ENCODE measurements at places on chromosomes 12 and 14.

GRCh38 chr12:3200032-3200617, 122.9 kb downstream of the TSPAN9 start:
- H3K36me3 ChIP-seq = no peaks in the 10 kb centered on the region
- peaks cover 19% of the 10 kb centered on the region for H3K27me3 ChIP-seq
- peaks cover 11% of the 10 kb centered on the region for H3K4me1 ChIP-seq
- peak overlapping the region; percentile 89 for H3K4me3 ChIP-seq
- DNase-seq = peak; percentile 35

GRCh38 chr12:109795023-109795422, 38.2 kb downstream of the TRPV4 start:
- H3K4me3 ChIP-seq = no peak overlapping the region
- peaks cover 8% of the 10 kb centered on the region for H3K4me1 ChIP-seq
- no peak overlapping the region for H3K27ac ChIP-seq
- H3K36me3 ChIP-seq = no peaks in the 10 kb centered on the region
- peaks cover 11% of the 10 kb centered on the region for H3K27me3 ChIP-seq

GRCh38 chr14:80403036-80403435, 191.7 kb upstream of the DIO2 start:
- H3K4me1 ChIP-seq = no peaks in the 10 kb centered on the region
- no peak overlapping the region for H3K27ac ChIP-seq
- H3K27me3 ChIP-seq = peaks cover 1% of the 10 kb centered on the region
- H3K36me3 ChIP-seq = peaks cover 3% of the 10 kb centered on the region
- DNase-seq = no peak

DNA sequence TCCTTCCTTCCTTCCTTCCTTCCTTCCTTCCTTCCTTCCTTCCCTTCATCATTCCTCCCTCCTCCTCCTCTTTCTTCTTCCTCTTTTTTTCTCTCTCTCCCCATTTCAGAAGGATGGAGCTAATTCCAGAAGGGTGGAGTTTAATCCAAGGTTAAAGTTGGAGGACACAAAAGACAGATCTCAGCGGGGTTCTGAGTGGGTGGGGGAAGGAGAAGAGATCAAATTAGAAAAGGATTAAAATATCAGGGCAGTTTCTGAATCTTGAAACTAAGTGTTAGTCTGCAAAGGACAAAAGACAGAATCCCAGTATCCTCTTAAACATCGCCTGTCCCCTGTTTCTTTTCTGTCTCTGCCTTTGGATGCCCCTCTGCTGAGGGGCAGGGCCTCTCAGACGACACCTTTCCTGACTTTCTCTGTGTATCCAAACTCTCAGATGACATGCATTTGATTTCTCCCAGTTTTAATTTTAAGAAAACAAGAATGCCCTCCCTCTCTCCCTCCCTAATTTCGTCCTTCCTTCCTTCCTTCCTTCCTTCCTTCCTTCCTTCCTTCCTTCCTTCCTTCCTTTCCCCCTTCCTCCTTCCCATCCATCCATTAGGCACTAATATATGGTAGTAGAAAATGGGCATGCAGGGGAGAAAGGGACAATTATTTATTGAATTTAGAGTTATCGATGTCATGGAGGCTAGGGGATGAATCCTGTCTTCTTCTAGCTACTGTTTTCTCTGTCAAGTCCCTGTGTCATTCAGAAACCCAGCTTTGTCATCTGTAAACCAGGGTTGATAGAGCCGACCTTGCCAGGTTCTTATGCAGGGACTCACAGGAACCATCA, 269.1 kb downstream of the VRK1 start:
- peaks cover 5% of the 10 kb centered on the region for H3K4me1 ChIP-seq
- no peaks in the 10 kb centered on the region for H3K27me3 ChIP-seq
- DNase-seq = no peak
- H3K4me3 ChIP-seq = no peak overlapping the region

- peaks cover 16% of the 10 kb centered on the region for H3K27me3 ChIP-seq
- H3K27ac ChIP-seq = no peak overlapping the region
- no peaks in the 10 kb centered on the region for H3K36me3 ChIP-seq
- H3K4me1 ChIP-seq = peaks cover 3% of the 10 kb centered on the region
- no peak overlapping the region for H3K4me3 ChIP-seq
- DNase-seq = no peak
Observed at GRCh38 chr12:113772505-113773030, 193.6 kb downstream of the RBM19 start.

DNA sequence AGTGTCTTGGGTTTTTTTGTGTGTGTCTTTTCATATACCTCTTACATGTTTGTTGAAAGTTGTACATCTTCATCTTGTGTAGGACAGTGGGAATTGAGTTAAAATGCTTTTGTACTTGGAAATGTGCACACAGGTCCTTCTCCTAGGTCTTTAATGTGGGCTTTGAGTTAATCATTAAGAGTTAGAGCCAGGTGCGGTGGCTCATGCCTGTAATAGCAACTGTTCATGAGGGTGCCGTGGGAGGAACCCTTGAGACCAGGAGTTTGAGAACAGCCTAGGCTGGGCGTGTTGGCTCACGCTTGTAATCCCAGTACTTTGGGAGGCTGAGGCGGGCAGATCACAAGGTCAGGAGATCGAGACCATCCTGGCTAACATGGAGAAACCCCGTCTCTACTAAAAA, 13.9 kb downstream of the CLECL1 start:
- H3K4me3 ChIP-seq = no peak overlapping the region
- no peak overlapping the region for H3K27ac ChIP-seq
- H3K27me3 ChIP-seq = peaks cover 22% of the 10 kb centered on the region
- H3K36me3 ChIP-seq = no peaks in the 10 kb centered on the region
- no peak for DNase-seq
- H3K4me1 ChIP-seq = peaks cover 9% of the 10 kb centered on the region

- 0 out of 2 replicates have a peak, but pooled peaks cover 5% of the 10 kb centered on the region for H3K36me3 ChIP-seq
- peaks cover 24% of the 10 kb centered on the region for H3K27me3 ChIP-seq
- DNase-seq = no peak
- H3K27ac ChIP-seq = no peak overlapping the region
- peaks cover 12% of the 10 kb centered on the region for H3K4me1 ChIP-seq
Observed at GRCh38 chr12:2017546-2018337, 13.5 kb upstream of the DCP1B start.

DNA sequence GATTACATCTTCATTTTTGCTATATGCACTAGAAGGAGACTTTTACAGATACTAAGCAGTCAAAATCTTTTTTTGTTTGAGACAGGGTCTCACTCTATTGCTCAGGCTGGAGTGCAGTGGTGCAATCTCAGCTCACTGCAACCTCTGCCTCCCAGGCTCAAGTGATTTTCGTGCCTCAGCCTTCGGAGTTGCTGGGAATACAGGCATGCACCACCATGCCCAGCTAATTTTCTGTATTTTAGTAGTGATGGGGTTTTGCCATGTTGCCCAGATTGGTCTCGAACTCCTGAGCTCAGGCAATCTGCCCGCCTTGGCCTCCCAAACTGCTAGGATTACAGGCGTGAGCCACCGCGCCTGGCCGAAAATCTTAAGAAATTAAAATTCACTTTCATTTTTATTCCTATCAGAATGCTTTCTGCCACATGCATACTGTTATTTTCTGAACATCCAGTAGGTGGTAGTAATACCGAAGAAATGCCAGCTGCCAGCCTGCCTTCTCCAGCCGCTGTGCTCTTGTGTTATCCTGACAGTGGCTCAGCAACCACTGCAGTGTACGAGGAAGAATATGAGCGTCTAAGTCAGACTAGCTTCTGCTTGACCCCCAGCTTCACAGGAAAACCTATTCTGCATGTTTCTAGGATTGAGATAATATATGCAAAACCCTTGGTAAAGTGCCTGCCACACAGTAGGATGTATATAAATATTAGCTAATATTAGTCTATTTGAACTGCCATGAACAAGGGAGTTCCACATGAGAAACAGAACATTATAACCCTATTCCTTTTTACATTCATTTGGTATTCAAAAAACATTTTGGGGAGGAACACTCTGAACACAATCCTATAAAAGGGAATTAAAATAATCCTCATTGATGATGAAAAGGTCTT, 54.2 kb downstream of the RPAP3 start:
- no peak overlapping the region for H3K4me3 ChIP-seq
- DNase-seq = peak; percentile 49
- H3K36me3 ChIP-seq = 0 out of 2 replicates have a peak, but pooled peaks cover 4% of the 10 kb centered on the region
- peaks cover 2% of the 10 kb centered on the region for H3K27me3 ChIP-seq

- H3K4me1 ChIP-seq = no peaks in the 10 kb centered on the region
- no peak overlapping the region for H3K4me3 ChIP-seq
- no peak for DNase-seq
- H3K27me3 ChIP-seq = peaks cover 1% of the 10 kb centered on the region
- H3K27ac ChIP-seq = no peak overlapping the region
Observed at GRCh38 chr14:32545506-32546210, 216.6 kb downstream of the AKAP6 start.

DNA sequence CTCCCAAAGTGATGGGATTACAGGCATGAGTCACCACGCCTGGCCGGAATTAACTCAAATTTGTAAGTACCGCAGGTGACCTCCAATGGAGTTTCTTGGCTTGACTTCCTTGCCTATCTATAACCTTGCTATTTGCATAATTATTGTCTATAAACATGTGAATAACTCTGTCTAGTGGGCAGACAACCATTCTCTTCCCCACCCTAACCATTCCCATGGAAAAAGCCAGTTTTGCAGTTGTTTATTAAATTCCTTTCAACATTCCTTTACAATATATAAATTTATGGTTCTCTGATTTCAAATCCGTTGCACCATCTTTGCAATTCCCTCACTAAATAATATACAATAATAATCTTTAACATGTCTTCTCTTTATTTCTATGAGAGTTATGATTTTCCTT, 61.0 kb upstream of the ZDHHC17 start:
- no peak for DNase-seq
- no peak overlapping the region for H3K4me3 ChIP-seq
- peaks cover 53% of the 10 kb centered on the region for H3K4me1 ChIP-seq
- no peak overlapping the region for H3K27ac ChIP-seq

GRCh38 chr14:94801225-94801624, 31.3 kb upstream of the GSC start:
- no peaks in the 10 kb centered on the region for H3K27me3 ChIP-seq
- H3K4me1 ChIP-seq = no peaks in the 10 kb centered on the region
- no peaks in the 10 kb centered on the region for H3K36me3 ChIP-seq
- no peak for DNase-seq

GRCh38 chr14:42965512-42965911, 1358.8 kb downstream of the LRFN5 start:
- no peaks in the 10 kb centered on the region for H3K27me3 ChIP-seq
- no peak overlapping the region for H3K27ac ChIP-seq
- H3K36me3 ChIP-seq = no peaks in the 10 kb centered on the region
- no peak overlapping the region for H3K4me3 ChIP-seq
- H3K4me1 ChIP-seq = no peaks in the 10 kb centered on the region

DNA sequence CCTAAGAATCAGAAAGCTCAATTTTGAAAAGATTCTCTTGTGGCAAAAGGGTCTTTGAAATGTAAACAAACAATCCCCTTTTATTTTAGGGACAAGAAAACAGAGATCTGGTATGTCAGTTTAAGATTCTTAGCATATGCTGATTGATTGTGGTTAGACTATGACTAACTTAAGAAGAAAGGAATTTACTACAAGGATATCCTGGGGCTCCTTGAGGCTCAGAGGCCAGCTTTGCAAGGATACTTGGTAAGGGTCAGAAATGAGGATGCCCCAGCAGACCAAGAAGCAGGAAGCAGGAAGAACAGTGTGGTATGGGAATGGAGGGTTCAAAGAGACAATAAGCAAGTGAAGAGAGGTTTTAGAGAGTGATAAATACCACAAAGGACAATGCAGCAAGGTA, 474.6 kb downstream of the ETNK1 start:
- H3K4me1 ChIP-seq = no peaks in the 10 kb centered on the region
- H3K36me3 ChIP-seq = no peaks in the 10 kb centered on the region
- H3K27ac ChIP-seq = no peak overlapping the region
- H3K4me3 ChIP-seq = no peak overlapping the region
- peaks cover 1% of the 10 kb centered on the region for H3K27me3 ChIP-seq
- DNase-seq = no peak

DNA sequence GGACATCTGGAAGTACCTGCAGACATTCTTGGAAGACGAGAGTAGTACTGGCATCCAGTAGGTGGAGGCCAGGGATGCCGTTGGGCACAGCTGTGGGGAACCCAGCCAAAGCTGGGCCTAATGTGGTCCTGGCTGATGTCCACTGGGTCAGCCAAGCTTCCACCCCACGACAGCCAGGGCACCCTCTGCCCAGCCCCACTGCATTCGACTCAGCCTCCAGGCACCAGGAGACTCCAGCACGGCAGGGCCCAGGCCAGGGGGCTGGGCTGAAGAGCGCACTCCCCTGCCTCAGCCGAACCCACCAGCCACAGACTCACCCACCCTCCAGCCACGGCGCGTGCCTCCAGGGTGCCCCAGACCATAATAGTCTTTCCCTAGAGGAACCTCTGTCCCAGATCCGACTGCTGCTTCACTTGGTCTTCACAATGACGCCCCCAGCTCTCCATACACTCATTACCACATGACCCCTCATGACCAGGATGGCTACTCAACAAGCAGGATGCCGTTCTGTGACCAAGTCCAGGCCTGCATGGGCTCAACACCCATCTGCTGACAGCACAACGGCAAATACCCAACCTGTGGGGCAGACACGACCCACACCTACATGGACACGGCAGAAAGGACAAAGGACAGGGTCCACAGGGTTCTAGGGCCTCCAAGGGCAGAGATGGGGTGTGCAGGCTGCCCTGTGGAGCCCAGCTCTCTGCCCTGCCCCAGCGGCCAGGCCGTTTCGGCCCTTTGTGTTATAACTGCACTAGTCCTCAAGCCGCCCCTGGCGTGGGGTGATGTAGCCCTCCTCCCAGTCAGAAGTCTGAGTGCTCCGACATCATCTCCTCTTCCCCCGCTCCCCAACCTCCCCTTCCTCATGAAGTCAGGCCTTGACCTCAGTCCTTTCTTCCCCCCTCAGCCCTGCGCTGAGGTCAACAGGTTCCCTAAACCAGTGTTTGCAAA, 22.8 kb downstream of the ITPK1 start:
- DNase-seq = no peak
- peaks cover 5% of the 10 kb centered on the region for H3K36me3 ChIP-seq
- no peaks in the 10 kb centered on the region for H3K27me3 ChIP-seq
- H3K27ac ChIP-seq = no peak overlapping the region
- no peak overlapping the region for H3K4me3 ChIP-seq
- H3K4me1 ChIP-seq = peaks cover 9% of the 10 kb centered on the region

- H3K27me3 ChIP-seq = no peaks in the 10 kb centered on the region
- no peak overlapping the region for H3K27ac ChIP-seq
- DNase-seq = no peak
- no peak overlapping the region for H3K4me3 ChIP-seq
- H3K4me1 ChIP-seq = peaks cover 21% of the 10 kb centered on the region
Observed at GRCh38 chr12:26732005-26732908, 100.7 kb downstream of the ITPR2 start.

GRCh38 chr12:114924946-114925475, 241.0 kb upstream of the TBX3 start:
- no peak for DNase-seq
- H3K27ac ChIP-seq = no peak overlapping the region
- H3K4me1 ChIP-seq = peaks cover 27% of the 10 kb centered on the region
- H3K27me3 ChIP-seq = no peaks in the 10 kb centered on the region
- H3K4me3 ChIP-seq = no peak overlapping the region

DNA sequence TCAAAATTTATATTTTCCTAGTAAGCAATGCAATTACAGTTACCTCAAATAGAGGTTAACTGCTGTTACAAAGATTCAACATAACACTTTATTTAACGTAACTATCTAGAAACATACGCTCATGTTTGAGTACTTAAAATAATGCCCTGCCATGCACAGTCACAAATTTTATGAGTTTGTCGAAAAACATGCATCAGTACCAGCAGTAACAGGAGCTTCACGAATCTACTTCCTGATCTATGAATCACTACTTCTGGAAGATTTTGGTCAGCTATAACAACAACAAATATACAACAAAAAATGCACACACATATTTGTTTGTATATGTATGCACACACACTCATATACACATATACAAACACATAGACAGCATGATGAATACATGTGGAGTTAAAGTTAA, 881.8 kb downstream of the FSCB start:
- H3K4me1 ChIP-seq = no peaks in the 10 kb centered on the region
- H3K4me3 ChIP-seq = no peak overlapping the region
- peaks cover 2% of the 10 kb centered on the region for H3K27me3 ChIP-seq
- no peak overlapping the region for H3K27ac ChIP-seq
- no peak for DNase-seq
- peaks cover 5% of the 10 kb centered on the region for H3K36me3 ChIP-seq
